ENCODE measurements at places on chromosomes 13 and 19. TPM values are rescaled to one million over a fixed set of nuclear protein-coding genes. Genes with fewer than 3 reads are reported as not detected.

DNA sequence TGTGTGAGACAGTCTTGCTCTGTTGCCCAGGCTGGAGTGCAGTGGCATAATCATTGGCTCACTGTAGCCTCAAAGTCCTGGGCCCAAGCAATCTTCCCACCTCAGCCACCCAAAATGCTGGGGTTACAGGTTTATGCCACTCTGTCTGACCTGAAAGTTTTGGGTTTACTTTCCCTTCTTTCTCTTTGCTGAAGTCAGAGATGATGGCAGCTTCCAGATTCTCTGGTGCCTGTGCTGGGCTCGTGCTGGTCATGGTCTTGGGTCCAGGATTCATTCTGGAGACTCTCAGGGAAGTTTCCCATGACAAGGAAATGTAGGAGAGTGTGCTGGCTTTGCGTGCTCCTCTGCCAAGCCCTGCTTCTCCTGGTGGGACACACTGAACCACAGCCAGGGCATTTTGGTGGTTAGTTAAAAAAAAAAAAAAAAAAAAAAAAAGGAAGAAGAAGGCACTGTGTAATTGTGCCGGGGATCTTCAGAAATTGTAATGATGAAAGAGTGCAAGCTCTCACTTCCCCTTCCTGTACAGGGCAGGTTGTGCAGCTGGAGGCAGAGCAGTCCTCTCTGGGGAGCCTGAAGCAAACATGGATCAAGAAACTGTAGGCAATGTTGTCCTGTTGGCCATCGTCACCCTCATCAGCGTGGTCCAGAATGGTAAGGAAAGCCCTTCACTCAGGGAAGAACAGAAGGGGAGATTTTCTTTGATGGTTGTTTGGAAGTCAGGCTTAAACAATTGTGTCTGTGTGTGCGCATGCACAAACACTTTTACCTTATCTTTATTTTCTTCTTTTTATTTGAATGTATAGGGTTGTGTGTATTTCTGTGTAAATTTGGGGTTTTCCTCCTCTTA, at the start of gene ALOX5AP:
Gene ALOX5AP (plus strand): TSS at position 519 of the 847 bp plus-strand sequence. CDS start 63 bp downstream, at position 582.
- H3K27me3 ChIP-seq: peaks cover 2% of the 10 kb centered on the region
- H3K27ac ChIP-seq: peak within 1 kb of the TSS; percentile 95
- peaks cover 7% of the 10 kb centered on the region for H3K36me3 ChIP-seq
- DNase-seq: peak; percentile 50
- H3K4me1 ChIP-seq: peaks cover 68% of the 10 kb centered on the region

DNA sequence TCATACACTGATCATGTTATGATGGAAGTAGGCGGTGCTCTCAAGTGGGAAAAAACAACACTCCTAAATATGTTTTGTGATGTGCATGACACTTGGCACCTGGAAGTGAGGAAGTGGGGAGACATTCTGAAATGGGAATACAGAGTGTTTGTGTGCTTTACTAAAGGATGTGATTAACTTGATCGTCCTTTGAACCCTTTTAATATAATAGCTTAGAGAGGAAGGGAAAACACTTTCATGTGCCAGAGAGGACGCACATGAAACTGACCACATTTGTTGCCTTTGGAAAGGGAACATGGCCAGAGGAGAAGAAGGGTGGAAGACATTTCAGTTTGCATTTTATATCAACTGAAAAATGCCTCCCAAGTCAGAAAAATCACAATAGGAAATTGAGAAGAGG, 31.4 kb downstream of the SMAD9 start:
- DNase-seq: no peak
- H3K36me3 ChIP-seq: no peaks in the 10 kb centered on the region
- no peaks in the 10 kb centered on the region for H3K4me1 ChIP-seq
- H3K27ac ChIP-seq: no peak overlapping the region

The OR7D2 gene
- total RNA-seq: not detected

- H3K4me3 ChIP-seq: no peak overlapping the region
- no peak overlapping the region for H3K27ac ChIP-seq
- no peak for DNase-seq
- no peaks in the 10 kb centered on the region for H3K36me3 ChIP-seq
- H3K4me1 ChIP-seq: no peaks in the 10 kb centered on the region
- no peaks in the 10 kb centered on the region for H3K27me3 ChIP-seq
Measured at GRCh38 chr13:89584058-89584620, 1763.3 kb upstream of the MIR17HG start.

DNA sequence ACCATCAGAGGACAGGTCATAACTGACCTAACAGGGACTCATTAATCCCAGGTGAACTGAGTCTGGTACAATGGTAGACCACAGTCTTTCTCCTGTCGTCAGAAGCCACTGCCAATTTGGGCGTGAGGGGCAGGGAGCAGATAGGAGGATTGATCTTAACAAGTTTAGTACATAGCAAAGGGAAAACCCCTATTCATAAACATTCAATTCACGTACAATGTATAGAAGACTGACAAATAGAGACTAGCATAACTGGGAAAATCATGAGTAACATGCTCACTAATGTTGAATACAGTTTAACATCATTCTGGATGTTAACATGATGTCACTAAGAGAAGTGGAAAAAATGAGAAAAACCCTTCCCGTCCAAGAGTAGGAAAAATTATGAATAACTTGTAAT, 54.1 kb downstream of the SLC7A1 start:
- no peak overlapping the region for H3K27ac ChIP-seq
- peaks cover 34% of the 10 kb centered on the region for H3K4me1 ChIP-seq
- peaks cover 10% of the 10 kb centered on the region for H3K36me3 ChIP-seq
- DNase-seq: no peak

The SERP2 gene
- not detected for total RNA-seq

The SMIM44 gene
- not detected for total RNA-seq

- peaks cover 33% of the 10 kb centered on the region for H3K36me3 ChIP-seq
- H3K27ac ChIP-seq: no peak overlapping the region
- no peak overlapping the region for H3K4me3 ChIP-seq
- peaks cover 42% of the 10 kb centered on the region for H3K4me1 ChIP-seq
- no peak for DNase-seq
Measured at GRCh38 chr19:33379151-33379829, 5.8 kb downstream of the CEBPG start.

The B3GNT3 gene
- total RNA-seq: 0.81 TPM

GRCh38 chr13:103948426-103948825, 882.2 kb upstream of the SLC10A2 start:
- no peak overlapping the region for H3K27ac ChIP-seq
- H3K4me1 ChIP-seq: no peaks in the 10 kb centered on the region
- no peaks in the 10 kb centered on the region for H3K36me3 ChIP-seq
- no peak overlapping the region for H3K4me3 ChIP-seq
- no peak for DNase-seq

GRCh38 chr19:6983448-6983847, 37.8 kb downstream of the MBD3L2B start:
- H3K4me3 ChIP-seq: no peak overlapping the region
- H3K36me3 ChIP-seq: peaks cover 18% of the 10 kb centered on the region
- no peak overlapping the region for H3K27ac ChIP-seq
- peaks cover 2% of the 10 kb centered on the region for H3K4me1 ChIP-seq

The SERPINE3 gene
- total RNA-seq: not detected

GRCh38 chr13:101763191-101763590, 310.7 kb downstream of the ITGBL1 start:
- H3K27ac ChIP-seq: no peak overlapping the region
- no peak overlapping the region for H3K4me3 ChIP-seq
- no peak for DNase-seq
- H3K36me3 ChIP-seq: no peaks in the 10 kb centered on the region

The ZNF578 gene
- 1.9 TPM for total RNA-seq
